ENCODE measurements at places on chromosomes 7 and 10.

DNA sequence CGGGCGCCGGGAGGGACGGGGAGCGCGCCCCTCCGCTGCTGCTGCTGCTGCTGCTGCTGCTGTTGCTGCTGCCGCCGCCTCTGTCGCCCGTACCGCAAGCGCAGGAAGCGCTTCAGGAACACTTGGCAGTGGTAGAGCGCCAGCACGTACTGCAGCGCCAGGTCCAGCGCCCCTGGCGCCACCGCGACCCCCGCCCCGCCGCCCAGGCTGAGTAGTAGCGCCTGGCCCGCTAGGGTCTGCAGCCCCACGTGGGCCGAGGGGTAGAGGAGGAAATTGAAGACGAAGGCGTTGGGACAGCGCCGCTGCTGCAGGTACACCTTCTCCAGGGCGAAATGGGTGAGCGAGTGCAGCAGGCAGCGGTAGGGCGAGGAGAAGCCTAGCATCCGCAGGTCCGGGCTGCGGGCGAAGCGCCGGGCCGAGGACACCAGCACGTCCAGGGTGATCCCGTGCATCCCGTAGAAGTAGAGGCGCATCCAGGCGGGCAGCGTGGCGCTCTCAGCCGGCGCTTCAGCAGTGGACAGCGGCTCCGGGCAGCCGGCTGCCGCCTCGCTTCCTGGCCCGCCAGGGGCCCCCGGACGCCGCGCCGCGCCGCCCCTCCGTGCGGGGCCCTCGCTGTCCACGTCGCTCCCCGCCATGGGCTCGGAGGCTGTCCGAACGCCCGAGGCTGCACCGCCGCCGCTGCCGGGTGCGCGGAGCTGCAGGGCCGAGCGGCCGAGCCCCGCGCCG is at the start of gene TMEM229A:
TSS of gene TMEM229A (minus strand) at position 699 of the 726 bp plus-strand sequence. CDS start at position 635, 64 bp downstream.
- no peak for DNase-seq

- DNase-seq = no peak
These were observed 284.3 kb downstream of the PARD3 start for GRCh38 chr10:34530778-34531177.

DNA sequence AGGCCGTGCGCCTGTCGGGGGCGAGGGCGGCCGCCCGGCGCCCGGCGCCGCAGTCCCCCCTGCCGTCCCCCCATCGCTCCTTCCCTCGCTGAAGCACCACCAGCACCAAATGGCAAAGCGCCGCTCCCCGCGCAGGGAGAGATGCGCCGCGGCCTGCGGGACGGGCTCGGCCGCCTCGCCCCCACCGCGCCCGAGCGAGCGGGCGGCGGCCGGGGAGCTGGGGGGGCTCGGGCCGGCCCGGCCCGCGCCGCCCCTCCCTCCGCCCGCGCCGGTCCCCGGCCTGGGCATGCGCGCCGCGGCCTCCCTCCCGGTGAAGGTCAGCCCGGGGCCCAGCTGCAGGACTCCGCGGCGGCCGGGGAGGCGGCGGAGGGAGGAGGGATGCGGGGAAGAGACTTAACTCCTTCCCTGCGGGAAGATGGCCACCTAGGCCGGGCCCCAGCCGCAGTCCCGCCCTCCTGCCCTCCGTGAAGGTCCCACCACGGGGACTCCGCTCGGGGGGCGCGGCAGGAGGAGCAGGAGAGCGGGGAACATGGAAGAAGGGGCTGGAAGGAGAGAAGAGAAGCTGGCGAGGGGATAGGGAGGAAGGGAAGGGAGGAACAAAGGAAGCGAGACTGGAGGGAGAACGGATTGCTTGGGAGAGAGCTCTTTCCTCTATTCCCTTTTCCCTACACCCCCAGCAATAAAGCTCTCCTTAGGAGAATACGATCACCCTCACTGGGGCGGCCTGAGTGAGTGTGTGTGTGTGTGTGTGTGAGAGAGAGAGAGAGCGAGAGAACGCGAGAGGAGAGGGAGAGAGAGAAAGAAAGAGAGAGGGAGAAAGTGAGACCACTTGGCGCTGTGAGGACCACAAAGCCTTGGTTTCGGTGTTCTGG is 3.4 kb upstream of the SMARCD3 start:
- DNase-seq = no peak

DNA sequence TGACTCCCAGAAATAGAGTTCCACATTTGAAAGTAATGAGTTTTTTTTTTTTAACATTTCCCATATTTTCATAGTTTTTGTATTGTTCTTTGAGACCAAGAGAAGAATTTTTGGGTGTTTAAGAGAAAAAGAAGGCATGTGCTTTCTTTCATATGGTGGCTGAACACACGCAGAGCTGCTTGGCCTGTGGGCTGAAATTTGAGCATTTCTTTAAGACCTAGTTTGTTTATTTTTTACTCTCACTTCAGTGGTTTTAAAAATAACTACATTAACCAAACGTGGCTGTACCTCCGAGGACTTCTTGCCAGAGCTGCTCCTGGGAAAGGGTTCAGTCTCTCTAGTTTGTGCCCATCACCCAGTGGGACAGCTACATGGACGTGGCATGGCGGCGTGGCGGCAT is 58.3 kb downstream of the INPP5A start:
- no peak for DNase-seq

- no peak for DNase-seq
These were observed 111.4 kb downstream of the ST7 start for GRCh38 chr7:117064688-117065087.

- no peak for DNase-seq
These were observed 252.2 kb upstream of the HABP2 start for GRCh38 chr10:113300617-113301016.

DNA sequence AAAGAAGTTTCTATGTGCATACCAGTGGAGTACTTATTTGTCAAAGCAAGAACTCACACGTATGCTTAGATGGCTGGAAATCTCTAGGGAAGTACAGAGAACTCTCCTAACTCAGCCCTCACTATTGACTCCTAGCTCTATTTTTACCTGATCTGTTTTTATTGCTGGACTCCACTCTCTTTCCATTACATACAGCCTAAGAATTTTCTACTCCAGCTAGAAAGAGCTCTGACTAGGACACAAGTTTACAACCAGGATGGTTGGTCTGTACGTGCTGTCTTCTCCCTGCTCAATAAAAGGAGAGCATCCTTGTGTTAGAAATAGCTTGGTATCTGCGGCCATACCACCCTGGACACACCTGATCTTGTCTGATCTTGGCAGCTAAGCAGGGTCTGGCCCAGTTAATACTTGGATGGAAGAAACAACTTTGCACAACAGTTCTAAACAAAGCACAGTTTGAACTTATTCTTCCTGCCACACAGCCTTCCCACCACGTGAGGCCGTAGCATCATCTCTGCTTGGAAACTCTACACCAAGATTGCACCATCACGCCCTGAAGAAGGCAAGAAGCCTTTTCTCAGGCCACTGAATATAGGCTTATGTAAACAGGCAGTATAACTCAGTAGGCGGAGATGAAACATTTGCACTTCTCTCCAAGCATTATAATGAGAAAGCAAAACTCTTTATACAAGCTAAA is 50.7 kb downstream of the KCNMA1 start:
- no peak for DNase-seq

GRCh38 chr10:49594594-49594993 is 15.5 kb upstream of the SLC18A3 start:
- DNase-seq = no peak

DNA sequence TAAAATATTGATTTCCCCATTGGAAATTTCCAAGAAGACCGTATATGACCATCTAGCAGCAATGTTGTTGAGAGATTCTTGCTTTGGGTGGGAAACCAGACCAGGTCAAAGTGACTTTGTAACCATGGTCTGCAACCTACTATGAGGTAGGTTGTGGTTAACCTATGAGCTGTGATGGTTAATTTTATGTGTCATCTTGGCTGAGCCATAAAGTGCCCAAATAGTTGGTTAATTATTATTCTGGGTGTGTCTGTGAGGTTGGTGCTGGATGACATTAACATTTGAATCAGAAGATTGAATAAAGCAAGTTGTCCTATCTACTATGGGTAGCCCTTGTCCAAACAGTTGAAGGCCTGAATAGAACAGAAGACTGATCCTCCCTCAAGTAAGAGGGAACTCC is 18.3 kb upstream of the RALA start:
- no peak for DNase-seq

DNA sequence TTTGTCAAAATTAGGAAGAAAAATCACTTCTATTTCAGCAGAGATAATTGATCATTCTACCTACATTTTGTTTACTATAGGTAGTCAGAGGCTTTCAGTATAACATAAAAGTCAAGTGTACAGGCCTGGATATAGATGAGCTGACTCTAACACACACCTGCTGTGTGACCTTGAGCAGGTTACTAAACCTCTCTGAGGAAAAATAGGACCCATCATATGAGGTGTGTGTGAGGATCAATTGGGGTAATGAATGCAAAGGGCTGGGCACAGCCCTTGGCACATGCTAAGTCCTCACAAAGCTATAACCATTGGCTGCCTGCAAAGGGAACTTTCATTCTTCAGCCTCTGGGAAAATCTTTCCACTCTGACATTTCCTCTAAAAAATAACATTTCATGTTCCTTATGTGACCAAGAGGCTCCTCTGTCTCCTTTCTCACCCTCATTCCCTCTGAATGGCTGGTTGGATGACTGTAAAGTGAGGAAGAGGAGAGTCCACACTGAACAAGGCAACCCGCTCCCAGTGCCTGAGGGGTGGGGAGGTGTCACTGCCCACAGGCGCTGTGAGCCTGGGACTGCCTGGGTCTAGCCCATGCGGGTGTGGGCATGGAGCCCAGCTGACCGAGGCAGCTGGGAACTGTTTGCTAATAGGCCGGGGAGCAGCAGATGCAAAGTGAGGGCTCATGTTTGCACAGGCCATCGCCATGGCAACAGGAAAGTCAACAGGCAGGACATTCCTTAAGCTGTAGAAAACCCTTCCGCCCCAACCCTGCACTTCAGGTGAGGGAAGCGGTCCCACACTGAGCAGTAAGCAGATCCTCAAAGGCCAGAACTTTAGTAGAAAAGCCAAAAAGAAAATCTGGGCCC is 36.8 kb downstream of the MYOF start:
- DNase-seq = no peak

DNA sequence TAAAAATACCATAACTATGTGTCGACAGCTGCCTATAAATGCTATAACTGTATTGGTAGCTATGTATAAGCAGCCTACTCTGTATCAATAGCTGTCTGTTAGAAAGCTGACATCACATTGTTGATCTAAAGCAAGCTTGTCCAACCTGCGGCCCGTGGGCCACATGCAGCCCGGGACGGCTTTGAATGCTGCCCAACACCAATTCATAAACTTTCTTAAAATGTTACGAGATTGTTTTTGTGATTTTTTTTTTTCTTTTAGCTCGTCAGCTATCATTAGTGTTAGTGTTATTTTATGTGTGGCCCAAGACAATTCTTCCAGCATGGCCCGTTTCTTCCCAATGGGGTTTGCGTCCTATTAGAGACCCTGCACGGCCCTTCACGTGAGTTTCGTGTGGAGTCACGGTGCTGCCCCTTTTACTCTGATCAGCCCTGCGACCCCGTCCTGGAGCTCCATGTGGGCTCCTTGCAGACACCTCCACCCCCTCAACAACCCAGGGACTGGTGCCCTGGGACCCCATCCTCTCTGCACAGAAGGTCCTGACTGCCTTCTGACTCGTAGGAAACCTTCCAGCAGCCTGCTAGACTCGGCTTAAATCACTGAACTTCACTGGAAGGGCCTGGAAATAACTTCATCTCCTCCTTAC is 4.5 kb upstream of the PRKAR1B start:
- DNase-seq = no peak

- no peak for DNase-seq
These were observed 10.0 kb upstream of the TSPAN33 start for GRCh38 chr7:129134356-129134987.
